ENCODE measurements at places on chromosomes 4 and X. TPM values are rescaled to one million over a fixed set of nuclear protein-coding genes. Genes with fewer than 3 reads are reported as not detected.

The GAB3 gene
- total RNA-seq, result 0.13 TPM

The POF1B gene
- total RNA-seq, result 0.73 TPM

The SMIM31 gene
- not detected for total RNA-seq

The CCKAR gene
- 2.7 TPM for total RNA-seq

The HHIP gene
- total RNA-seq, result 0.22 TPM

The TCEAL7 gene
- 4.9 TPM for total RNA-seq

The COQ2 gene
- 19.2 TPM for total RNA-seq

DNA sequence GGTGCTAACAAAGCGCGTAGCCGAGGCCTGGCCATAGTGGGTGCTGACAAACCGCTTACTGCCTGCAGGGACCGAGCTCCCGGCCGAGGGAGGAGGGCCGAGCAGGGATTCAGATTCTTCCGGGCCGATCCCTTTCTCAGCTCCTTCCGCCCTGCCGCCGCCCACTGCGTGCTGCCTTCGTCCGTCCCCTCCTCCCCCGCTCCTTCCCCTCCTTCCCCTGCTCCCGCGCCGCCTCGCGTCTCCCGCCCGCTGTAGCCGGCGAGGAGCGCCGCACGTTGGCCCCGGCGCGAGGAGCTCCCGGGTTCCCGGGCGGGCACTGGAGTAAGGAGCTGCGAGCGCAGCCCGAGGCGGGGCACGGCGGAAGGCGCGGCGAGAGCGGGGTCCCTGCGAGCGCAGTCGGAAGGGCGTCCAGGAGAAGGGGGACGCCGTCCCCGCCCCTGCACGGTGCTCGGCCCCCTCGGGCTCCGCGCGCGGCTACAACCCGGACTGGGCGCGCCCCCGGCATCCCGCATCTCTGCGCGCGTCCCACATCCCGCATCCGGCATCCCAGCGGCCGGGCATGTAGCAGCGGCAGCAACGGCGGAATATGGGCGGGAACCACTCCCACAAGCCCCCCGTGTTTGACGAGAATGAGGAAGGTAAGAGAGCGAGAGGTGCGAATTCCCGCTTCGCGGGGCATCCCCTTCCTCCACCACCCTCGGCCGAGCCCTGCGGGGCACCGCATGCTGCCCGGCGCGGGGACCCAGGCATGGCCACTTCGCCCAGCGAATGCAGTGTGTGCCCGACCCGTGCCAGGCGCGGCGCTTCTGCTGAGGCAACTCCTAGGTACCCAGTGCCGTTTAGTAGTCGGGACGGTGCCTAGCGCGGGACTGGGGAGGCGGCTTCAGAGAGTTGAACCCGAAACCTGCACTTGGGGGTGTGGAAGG lies at the start of gene STK32B:
Gene STK32B (plus strand): TSS at position 203 of the 926 bp plus-strand sequence.
- peak; percentile 28 for DNase-seq

DNA sequence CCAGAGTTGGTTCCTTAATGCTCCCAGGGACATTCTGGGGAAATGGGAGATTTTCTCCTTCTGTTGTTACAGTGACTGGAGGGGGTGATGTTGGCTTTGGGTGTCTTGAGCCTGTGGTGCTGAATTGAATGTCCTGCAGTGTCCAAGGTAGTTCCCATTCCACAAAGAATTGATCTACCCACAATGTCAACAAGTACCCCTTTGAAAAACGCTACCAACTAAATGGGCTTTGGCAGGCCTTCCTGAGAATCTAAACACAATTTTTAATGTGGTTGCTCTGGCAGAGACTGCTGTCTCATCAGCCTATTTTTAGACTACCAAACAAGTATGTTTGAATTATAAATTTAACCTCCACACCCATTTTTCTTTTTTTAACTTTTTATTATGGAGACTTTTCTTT lies 69.4 kb downstream of the CCKAR start:
- DNase-seq, result no peak

GRCh38 chr4:185142564-185142911 lies 528 bp upstream of the SLC25A4 start:
- no peak for DNase-seq

- DNase-seq, result no peak
These were observed 140.9 kb upstream of the ATP6AP2 start for GRCh38 chrX:40439625-40440532.

GRCh38 chrX:75086731-75087195 lies 69.3 kb downstream of the ABCB7 start:
- no peak for DNase-seq

- DNase-seq, result no peak
These were observed 98.8 kb upstream of the CLNK start for GRCh38 chr4:10783351-10783750.
